Epithelial cell of proximal tubule (primary cell): ENCODE measurements at places on chromosomes 5 and 9. TPM values are rescaled to one million over a fixed set of nuclear protein-coding genes. Genes with fewer than 3 reads are reported as not detected.
A peak's percentile ranks its signal among the peaks of the same experiment; 100 is the strongest.

The ADAM19 gene
- total RNA-seq = 19.3 and 45.8 TPM in 2 replicates

- DNase-seq = no peak
Measured at GRCh38 chr9:83491995-83492394, 46.2 kb downstream of the FRMD3 start.

The PCDHB12 gene
- total RNA-seq = not detected in 2 replicates

GRCh38 chr5:156913719-156914370 is 49.2 kb downstream of the TIMD4 start:
- no peak for DNase-seq

The ZFP37 gene
- total RNA-seq = 0.58 and 0.94 TPM in 2 replicates

DNA sequence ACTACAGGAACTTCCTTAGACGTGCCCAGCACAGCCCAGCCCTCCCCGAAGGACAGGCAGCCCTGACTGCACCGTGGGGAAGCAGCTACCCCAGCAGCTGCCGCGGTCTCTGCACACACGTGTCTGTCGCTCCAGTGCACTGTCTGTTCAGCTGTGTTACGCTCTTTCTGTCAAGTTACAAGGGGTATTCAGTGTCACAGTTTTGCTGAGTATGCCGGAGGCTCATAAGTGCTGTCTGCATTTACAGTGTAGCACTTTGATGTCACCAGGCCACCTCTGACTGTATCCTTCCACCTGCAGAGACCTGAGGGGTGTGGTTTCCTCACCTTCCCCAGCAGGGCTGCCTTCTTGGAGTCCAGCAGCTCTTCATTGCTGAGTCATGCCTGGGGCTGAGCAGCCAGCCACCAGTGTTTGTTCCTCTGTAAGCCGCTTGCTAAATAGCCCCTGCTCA is 126.8 kb downstream of the EHMT1 start:
- no peak for DNase-seq

DNA sequence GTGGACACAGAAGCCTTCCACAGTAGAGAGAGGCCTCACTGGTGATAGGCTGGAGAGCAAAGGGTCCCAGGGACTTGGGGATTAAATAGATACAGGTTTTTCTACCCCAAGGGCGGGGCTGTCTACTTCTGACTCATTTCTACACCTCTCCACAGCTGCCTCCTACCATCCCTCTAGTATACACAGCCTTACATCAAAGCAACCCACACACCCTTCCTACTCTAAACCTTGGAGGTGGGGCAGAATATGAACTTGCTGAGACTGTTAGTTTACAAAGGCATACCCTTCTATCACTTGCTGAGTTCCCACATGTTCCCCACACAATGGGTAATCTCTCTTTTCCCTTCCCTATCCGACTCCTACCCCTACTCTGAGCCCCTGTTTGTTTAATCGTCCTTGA is 19.9 kb upstream of the PCA3 start:
- no peak for DNase-seq

DNA sequence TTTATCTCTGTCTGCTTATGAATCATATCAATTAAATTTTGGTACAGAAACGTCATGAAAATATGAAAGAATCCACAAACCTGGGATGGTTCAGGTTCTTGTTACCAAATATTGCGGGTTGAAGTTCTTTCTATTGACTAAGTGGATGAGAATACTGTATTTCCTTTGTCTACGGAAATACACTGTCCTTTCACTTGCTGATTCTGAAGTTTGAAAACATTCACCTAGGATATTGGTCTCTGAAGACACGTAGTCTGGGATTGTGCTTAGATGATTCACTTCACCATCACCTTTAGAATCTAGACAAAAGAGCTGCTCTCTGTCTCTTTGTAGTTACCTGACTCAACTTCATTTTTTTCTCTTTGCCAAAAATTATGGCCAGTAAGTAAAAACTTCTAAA is 222.4 kb downstream of the FBN2 start:
- no peak for DNase-seq

The SAPCD2 gene
- 25.6 and 51.3 TPM in 2 replicates for total RNA-seq

The SHISAL2B gene
- not detected in 2 replicates for total RNA-seq

- DNase-seq = no peak
Measured at GRCh38 chr5:151406322-151406947, 41.0 kb upstream of the SLC36A1 start.

DNA sequence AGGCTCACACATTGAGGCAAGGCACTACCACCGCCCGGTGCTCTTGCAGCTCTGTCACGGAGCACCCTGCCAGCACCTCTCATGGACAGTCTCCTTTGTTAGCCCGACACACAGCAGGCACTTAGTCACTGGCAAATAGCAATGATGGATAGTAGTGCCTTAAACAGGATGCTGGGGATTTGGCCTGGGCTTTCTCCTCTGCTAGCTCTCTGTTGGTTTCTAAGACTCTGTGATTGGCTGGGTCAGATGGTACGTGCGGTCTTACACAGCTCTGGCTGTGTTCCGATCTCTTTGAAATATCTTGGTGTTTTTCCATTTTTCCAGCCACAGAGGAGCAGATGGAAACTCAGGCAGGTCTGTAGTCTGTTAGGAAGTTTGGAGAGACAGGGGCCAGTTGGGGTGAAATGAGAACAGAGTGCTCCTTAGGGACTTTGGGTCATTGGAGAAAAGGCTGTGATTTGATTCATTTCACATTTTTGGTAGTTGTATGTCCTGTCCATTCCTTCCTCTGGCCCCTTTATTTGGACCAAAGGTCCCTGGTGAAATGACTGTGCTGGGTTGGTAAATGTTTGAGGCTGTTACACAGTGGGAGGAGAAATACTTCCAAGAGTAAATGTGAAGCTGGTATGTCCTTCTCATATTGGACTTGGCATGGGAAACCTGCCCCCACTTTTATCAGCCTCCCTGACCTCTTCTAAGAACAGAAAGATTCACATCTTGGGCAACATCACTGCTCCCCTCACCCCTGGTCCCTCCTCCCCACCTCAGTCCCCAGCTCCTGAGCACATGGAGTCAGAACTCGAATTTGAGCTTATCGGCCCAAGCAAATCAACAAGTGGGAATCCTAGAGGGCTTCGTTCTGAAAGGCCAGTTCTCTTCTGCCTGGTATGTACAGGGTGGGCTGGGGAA is 3.4 kb downstream of the SMIM3 start:
- DNase-seq = no peak

DNA sequence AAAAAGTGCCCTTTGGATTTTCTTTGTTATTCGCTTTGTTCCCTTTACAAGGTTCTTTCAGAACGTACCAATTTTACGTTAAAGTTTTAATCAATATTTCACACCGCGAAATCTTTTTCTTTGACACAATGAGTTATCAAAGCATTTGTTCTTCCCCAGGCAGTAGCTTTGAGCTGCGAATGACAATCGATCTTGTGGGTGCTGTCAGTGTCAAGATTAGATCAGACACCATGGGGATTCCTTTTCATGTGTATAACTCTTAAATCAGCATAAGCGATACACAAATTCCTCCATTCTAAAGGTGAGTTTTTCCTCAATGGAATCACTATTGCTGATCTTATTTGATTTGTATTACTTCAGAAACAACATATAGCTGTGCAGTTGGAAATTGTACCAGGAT is 145.5 kb downstream of the ST8SIA4 start:
- DNase-seq = no peak

The INIP gene
- total RNA-seq = 15.1 and 20.5 TPM in 2 replicates

DNA sequence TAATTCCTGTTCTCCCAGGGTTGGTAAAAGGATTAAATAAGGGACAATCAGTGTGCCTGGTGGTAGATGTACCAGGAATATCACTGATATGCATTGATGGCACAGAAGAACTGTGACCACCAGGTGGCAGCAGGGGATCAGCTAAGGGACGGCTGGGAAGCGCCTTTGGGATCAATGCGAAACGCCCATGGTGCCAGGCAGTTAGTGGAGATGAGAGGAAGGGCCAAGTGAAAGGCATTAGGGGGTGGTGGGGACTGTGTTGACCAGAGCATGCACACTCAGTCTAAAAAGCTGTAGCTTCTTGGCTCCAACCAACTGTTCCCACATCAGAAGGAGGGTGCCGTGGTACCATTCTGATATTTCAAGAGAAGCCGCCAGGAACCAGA is 55.6 kb downstream of the ARHGEF37 start:
- no peak for DNase-seq

DNA sequence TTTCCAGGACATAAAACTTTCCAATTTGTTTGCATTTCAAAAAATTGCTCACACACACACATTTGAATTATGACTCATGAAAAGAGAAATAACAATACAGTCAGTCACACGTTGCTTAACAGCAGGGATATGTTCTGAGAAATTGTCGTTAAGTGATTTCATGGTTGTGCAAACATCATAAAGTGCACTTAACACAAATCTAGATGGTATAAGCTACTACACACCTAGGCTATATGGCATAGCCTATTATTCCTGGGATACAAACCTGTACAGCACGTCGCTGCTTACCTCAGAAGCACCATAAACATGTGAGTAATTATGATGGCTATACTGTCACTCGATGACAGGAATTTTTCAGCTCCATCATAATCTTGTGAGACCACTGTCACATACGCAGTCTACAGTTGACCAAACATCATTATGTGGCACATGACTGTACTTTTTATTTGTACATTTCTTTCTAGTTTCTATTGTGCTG is 378.2 kb downstream of the ACTL7B start:
- no peak for DNase-seq

- DNase-seq = no peak
Measured at GRCh38 chr9:129313331-129313955, 135.4 kb upstream of the IER5L start.

The IFNA13 gene
- not detected in 2 replicates for total RNA-seq

The TAF11L5 gene
- total RNA-seq = not detected in 2 replicates

The CNTNAP3 gene
- total RNA-seq = 5.5 and 16.6 TPM in 2 replicates

DNA sequence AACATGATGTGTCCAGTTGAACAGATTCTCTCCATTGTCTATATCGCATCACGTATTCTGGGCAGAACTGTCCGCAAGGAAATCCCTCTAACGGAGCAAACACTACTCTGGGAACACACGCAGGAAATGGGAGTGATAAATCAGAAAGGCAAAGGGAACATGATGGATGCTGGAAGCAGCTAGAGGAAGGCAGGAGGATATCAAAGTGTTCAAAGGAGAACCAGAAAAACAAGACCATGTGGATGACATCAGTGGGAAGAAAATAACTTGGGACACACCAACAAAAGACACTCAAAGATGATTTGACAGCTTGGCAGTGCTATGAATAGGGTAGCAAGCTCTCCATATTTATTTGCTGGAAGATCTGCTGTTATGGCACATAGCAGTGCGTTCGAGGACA is 142.9 kb downstream of the PLK2 start:
- DNase-seq = no peak

GRCh38 chr9:121059998-121060636 is 10.0 kb upstream of the C5 start:
- no peak for DNase-seq

- DNase-seq = no peak
Measured at GRCh38 chr5:126538579-126538978, 56.4 kb downstream of the ALDH7A1 start.

DNA sequence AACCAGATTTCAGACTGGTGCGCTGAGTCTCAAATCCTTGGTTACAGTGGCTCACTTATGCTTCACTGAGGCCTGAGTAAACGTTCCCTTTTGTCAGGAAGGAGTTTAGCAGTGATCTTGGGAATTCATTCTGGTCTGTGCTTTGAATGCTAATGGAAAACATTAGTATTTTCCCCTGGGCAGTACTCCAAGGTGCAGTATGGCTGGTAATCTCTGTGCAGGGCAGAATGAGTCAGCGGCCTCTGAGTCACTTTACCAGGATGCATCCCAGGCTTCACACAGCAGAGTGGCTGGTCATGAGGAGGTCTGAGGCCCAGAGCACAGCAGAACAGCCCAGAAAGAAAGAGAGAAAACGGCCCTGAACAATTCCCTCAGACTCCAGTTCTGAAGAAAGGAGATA is 54.0 kb downstream of the PCA3 start:
- peak; percentile 95 for DNase-seq

DNA sequence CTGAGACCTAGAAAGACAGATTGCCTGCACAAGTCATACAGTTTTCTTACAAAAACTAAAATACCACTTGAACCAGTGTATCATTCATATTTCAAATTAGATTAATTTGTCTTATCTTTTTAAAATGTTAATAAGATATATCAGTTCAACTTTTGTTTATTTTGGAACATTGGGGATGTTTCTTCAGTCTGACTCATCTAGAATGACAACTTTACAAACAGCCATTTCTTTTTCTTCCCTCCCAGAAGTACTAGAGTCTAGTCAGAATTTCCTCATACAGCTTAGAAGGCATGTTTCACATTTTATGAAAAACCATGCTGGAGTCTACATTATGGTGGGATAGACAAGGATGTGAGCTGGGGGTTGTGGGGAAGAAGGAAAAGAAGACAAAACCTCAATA is 262.5 kb downstream of the NFIB start:
- no peak for DNase-seq

GRCh38 chr5:178475422-178475821 is 114.8 kb downstream of the COL23A1 start:
- DNase-seq = no peak

GRCh38 chr5:59830536-59831200 is 62.9 kb downstream of the PDE4D start:
- no peak for DNase-seq

- DNase-seq = no peak
Measured at GRCh38 chr5:169905017-169905416, 75.3 kb downstream of the INSYN2B start.

- DNase-seq = no peak
Measured at GRCh38 chr5:137136991-137137632, 362.0 kb downstream of the SPOCK1 start.

DNA sequence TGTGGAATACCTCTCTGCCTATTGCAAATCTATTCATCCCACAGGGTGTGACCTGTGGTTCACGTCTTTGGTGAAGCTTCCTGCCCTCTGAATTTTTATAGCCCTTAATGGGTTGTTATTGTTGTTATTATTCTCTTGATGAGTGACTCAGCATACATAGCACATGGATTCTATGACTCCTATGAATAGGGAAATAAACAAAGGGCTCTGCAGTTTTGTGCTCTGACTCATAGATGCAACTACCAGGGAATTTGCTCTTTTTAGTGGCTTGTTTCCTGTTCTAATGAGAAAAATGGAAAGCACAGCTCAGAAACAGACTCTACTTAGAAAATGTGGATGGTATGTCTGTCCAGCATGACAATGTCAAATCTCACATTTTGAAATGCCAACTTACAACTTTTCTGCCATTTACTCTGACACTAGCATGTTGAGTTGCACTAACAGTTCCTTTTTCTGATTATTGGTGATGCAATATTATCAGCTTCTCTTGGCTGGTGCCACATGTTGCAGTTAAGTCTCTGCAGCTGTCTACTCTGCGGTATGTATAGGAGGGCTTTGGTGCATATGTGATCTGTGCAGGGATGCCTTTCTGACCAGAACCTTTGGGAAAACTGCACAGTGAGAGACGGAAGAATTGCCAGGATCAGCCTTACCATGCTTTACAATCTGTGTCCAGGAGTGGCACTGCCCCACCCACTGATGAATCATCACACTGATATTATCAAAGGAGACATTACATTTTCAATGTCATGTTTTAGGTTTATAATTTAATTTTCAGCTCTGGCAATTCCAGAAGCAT is 996.4 kb upstream of the WWC1 start:
- DNase-seq = peak; percentile 92

DNA sequence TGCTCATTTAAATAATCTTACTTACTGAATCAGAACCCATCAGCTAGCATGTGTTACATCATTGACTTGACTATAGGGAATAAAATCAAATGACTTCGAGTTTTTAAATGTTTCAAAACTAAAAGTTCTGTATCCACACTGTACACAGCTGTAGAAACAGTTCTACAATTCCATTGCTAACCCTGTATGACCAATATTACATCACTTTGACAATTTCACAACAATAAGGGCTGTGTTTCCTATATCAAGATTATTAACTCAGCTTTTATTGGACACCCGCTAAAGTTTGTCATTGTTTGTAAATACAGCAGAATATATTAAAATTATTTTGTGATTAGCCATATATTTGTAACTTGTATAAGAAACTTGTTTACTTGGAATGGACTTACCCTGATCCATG is 540.8 kb downstream of the PRELID2 start:
- DNase-seq = no peak

The IFNK gene
- not detected in 2 replicates for total RNA-seq

The HMMR gene
- 19.5 and 54.4 TPM in 2 replicates for total RNA-seq

The SHC3 gene
- 4.1 and 5.1 TPM in 2 replicates for total RNA-seq
